IMR-90 (cell line): ENCODE measurements at places on chromosomes 3 and 15. TPM values are rescaled to one million over a fixed set of nuclear protein-coding genes. Genes with fewer than 3 reads are reported as not detected.

BOC gene
- 5.3 and 6.8 TPM in 2 replicates for total RNA-seq

GRCh38 chr3:71072287-71072686, 511.2 kb downstream of the FOXP1 start:
- H3K4me1 ChIP-seq: peaks cover 16% of the 10 kb centered on the region
- H3K36me3 ChIP-seq: 0 out of 2 replicates have a peak, but pooled peaks cover 2% of the 10 kb centered on the region
- no peak for DNase-seq
- H3K4me3 ChIP-seq: no peak overlapping the region

MYZAP gene
- total RNA-seq: not detected in 2 replicates

DNA sequence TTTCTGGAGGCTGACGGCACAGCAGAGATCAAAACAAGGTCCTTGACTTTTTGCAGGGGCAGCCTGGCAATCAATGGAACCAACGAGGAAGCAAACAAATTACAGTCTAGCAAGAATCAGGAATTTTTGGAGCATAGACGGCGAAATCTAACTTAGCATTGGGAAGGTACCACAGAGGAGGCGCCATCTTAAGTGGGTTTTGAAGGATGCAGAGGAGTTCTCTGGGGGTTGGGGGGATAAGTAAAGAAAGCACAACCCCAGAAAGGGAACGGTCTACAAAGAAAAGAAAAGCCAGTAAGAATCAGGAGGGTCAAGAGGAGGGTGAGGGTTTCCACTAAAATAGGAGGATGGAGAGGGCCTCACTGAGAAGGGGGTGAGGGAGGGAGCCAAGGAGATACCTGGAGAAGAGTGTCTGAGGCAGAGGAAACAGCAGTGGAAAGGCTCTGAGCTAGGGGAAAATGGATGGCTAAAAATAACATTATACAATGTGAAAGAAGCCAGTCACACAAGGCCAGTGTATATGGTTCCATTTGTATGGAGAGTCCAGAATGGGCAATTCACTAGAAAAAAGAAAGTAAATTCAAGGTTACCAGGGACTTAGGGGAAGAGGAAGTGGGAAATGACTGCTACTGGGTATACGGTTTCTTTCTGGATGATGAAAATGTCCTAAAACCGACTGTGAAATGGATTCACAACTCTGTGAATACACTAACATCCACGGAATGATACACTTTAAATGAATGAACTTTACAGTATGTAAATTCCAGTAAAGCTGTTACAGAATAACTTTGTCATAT, 25.2 kb upstream of the IQSEC1 start:
- H3K36me3 ChIP-seq: no peaks in the 10 kb centered on the region
- peaks cover 35% of the 10 kb centered on the region; the same call in 1 of the 2 replicates for H3K27me3 ChIP-seq
- no peak overlapping the region for H3K27ac ChIP-seq
- H3K4me3 ChIP-seq: no peak overlapping the region
- no peaks in the 10 kb centered on the region for H3K4me1 ChIP-seq

- H3K27me3 ChIP-seq: peaks cover 6% of the 10 kb centered on the region
- no peak overlapping the region for H3K27ac ChIP-seq
- peak; percentile 18 for DNase-seq
- H3K4me1 ChIP-seq: no peaks in the 10 kb centered on the region
- H3K4me3 ChIP-seq: no peak overlapping the region
Measured at GRCh38 chr3:37729119-37729518, 132.6 kb upstream of the CTDSPL start.

- H3K36me3 ChIP-seq: peaks cover 5% of the 10 kb centered on the region
- H3K27ac ChIP-seq: peak within 1 kb of the TSS; percentile 90
- H3K4me3 ChIP-seq: peak within 1 kb of the TSS; percentile 94
- peak; percentile 88 for DNase-seq
- no peaks in the 10 kb centered on the region for H3K27me3 ChIP-seq
- no peaks in the 10 kb centered on the region; the same call in 1 of the 2 replicates for H3K4me1 ChIP-seq
Measured at GRCh38 chr15:49423021-49423420, at the start of gene FGF7. Gene FGF7 (plus strand): TSS chr15:49423242. CDS start chr15:49424298, 1,056 bp downstream.

SLC9A9 gene
- 2.3 and 4.2 TPM in 2 replicates for total RNA-seq

INTS14 gene
- 22.9 and 33.9 TPM in 2 replicates for total RNA-seq

DNA sequence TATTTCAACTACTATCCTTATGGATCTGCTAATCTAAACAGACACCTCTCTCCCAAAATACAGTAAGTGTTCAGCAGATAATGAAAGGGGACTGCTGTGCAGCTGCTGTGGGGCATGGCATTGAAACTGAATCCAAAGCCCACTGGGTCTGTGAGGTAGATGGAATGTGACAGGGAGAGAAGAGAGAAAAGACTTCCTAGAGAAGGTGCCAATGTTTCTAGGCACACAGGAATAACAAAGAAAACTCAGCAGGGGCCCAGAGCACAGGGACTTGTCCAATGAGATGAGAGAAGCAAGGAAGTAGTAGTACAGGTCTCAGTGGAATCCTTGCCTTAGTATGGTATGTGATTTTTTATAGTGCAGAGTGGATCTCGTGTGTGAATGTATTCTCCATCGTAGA, 457.8 kb downstream of the IL5RA start:
- no peaks in the 10 kb centered on the region for H3K27me3 ChIP-seq
- H3K27ac ChIP-seq: no peak overlapping the region
- H3K4me3 ChIP-seq: no peak overlapping the region
- H3K36me3 ChIP-seq: no peaks in the 10 kb centered on the region
- peaks cover 3% of the 10 kb centered on the region for H3K4me1 ChIP-seq

DNA sequence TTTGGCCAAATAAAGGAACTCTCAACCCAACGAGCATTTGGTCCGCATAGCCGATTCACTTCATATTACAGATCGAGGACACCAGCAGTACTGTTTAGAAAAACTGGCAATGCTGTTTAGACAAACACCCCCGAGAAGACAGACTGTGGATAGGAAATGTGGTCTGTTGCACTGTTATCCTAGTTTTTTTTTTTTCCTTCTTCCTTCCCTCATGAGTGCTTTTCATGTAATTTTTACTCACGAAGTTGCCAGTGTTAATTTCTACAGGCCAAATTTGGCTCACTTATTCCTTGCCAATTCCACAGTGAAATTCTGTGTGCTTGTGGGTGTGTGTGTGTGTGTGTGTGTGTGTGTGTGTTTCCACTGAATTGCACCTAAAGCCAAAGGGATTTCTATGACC, 165.7 kb downstream of the FOXP1 start:
- H3K27ac ChIP-seq: no peak overlapping the region
- no peaks in the 10 kb centered on the region for H3K4me1 ChIP-seq
- DNase-seq: no peak
- no peaks in the 10 kb centered on the region for H3K36me3 ChIP-seq
- no peaks in the 10 kb centered on the region for H3K27me3 ChIP-seq

DNA sequence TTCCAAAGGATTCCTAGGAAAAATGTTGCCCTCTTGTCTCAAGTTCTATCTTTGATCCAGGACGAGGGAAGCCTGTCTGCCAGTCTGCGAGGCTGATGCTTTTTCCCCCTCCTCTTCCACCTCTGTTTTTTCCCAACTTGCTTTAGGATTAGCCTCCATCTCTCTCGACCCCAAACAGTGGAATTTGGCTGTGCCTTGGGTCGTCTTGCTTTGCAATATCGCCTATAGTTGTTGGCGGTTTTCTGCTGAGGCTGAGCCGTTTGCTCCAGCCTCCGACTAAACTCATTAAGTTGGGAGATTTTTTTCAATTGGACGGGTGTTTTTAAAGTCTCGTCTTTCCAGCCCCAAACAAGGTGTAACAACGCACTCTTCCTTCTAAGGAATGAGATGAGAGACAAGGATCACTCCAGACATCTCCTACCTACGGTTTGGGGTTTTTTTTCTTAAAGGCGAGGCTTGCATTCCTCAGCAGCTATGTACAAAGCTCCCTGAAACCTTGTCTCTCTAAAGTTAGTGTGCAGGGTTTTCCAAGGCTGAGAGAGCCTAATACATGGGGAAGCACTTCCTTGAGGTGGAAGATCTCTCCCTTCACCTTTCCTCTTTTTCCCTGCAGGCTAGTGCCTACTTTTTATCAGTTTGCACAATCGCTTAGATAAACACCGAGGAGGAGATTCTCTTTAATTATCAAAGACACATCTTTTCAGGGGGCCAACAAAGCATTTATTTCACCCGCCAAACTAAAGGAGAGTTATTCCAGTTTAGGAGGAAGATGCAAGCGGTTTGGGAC, 4.8 kb upstream of the NR2F2 start:
- 0 out of 2 replicates have a peak, but pooled peaks cover 2% of the 10 kb centered on the region for H3K36me3 ChIP-seq
- H3K4me1 ChIP-seq: peaks cover 16% of the 10 kb centered on the region
- H3K4me3 ChIP-seq: peak overlapping the region; percentile 93

DNA sequence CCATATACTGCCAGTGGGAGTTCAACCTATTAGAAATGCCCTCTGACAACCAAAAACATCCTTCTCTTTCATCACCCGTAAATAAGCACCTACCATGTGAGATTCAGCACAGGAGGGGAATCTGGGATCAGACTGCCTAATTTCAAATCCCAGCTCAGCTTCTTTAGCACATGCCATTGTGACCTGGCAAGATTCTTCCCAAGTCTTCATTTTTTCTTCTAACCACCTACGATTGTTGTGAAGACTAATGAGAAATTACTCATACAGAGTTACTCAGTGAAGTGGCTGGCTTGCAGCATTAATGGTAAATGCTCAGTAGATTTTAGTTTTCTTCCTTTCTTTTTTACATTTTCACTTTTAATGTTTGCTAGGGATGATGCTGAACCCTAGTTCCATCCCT, 176.7 kb downstream of the PDZRN3 start:
- DNase-seq: peak; percentile 21
- H3K36me3 ChIP-seq: peaks cover 2% of the 10 kb centered on the region; the same call in 1 of the 2 replicates
- no peak overlapping the region for H3K4me3 ChIP-seq
- H3K27ac ChIP-seq: no peak overlapping the region
